DMS 273 treated with DMSO at 0.1 percent for 48 hours (cell line): ENCODE measurements at places on chromosomes 6 and 20.

GRCh38 chr6:148866657-148867268 lies 119.9 kb downstream of the UST start:
- DNase-seq, result no peak

DNA sequence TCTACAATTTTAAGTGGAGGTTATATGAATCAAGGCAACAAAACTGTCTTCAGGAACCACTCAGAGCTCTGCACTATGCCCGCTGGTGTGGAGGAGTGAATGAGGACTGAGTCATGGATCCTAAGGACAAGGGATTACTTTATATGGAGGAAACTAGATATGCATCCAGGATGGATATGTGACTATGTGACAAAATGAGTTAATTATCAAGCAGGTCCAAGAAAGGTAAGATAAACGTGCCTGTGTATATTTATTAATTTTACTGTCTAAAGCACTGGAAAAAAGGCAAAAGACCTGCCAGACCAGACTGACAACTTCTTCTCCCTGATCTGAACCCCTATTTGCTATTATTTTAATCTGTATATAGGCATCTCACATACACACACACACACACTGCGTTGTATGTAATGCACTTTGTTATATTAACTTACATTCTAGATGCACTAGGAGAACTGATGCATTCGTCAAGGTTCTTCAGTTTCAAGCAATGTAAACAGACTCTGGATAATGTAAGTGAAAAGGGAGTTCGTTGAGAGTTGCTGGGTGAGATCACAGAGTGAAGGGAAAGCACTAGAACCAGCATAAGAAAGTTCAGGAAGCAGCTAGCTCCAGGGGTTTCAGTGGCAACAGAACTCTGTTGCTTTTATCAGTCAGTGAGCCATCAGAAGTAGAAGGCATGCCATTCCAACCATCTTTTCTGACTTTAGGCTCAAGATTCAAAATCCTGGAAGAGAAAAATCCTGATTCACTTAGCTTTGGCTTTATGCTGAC lies 26.4 kb upstream of the ADGRG6 start:
- no peak for DNase-seq

GRCh38 chr6:19299129-19299528 lies 538.0 kb upstream of the ID4 start:
- DNase-seq, result no peak

GRCh38 chr6:2116496-2116895 lies 128.9 kb downstream of the GMDS start:
- no peak for DNase-seq

GRCh38 chr6:11525468-11526155 lies 11.9 kb upstream of the TMEM170B start:
- no peak for DNase-seq

GRCh38 chr6:159862103-159862502 lies 28.7 kb upstream of the MAS1 start:
- no peak for DNase-seq

DNA sequence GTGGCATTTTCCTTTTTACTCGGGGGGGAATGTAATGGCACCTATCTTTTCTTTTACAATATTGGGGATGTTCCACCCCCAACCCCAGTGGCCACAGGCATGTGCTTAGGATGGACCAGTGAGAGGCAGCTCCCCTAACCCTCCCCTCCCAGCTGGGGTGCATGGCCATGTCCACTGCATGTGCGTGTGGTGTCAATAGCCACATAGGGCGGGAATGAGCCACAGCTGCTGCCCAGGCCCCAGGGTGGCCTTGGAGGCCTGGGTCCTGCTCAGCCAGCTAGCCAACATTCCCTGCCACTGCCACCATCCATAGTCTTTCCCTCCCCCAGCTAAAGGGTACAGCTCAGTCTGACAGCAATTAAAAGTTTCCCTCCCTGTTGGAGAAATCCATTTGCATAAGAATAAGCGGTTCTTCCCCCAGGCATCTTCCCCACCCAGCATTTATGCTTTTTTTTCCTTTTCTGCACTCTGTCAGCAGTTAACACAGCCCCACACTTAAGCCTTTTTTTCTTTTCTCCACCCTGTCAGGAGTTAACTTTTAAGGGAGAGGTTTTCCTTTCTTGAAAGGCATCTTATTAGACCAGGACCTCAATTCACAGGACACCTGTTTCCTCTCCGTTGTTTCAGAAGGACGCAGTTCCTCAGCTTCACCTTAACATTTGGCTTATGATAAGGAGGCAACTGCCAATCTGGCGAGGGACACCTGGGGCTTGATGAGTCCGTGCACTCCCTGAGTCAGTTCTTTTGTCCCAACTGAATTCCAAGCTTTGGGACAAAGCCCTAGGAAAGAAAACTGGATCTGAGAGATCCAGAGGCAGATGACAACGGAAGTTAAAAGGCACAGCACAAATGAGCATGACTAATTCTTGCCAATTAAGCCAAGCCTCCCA lies 121.4 kb downstream of the TPBG start:
- no peak for DNase-seq

GRCh38 chr20:43460830-43461200 lies 3.1 kb downstream of the SRSF6 start:
- no peak for DNase-seq

DNA sequence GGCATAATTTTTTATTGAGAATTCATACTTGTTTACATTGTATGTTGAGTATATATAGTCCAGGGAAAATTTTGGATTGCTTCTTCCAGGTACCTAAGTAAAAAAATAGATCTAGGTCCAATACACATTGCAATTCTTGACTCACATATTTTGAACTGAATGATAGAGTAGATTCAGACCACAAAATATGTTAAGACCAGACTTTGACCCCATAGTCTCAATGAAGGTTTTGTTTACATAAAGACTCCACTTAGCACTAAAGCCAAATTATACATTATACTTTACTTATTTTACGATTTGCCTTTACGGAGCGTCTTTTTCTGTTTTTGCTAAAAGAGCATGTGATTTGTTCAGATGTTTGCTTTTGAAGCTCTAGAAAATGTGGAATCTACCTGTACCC lies 144.1 kb upstream of the PTCHD4 start:
- DNase-seq, result no peak

DNA sequence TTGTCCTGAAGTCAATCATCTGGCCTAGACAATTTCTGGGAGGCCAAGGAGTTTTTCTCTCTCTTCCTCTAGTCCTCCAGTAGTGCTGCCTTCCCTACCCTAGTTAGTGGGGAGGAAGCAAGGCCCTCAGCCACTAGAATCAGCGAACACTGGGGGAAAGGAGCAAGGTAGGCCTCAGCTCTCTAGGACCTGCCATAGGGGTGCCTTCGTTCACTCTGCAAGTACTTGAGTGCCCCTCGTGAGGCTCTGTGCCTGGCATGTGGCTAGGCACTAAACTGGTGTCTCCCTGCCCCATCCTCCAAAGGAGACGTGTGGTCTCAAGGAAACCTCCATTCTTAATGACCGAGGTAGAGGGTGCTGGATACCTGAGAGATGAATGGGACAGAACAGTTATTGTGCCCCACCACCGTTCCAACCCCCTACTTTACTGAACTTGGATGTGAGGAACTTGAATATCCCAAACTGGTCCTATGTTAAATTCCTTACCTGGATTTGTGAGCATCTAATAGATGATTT lies 1.1 kb downstream of the DEF6 start:
- DNase-seq, result no peak

DNA sequence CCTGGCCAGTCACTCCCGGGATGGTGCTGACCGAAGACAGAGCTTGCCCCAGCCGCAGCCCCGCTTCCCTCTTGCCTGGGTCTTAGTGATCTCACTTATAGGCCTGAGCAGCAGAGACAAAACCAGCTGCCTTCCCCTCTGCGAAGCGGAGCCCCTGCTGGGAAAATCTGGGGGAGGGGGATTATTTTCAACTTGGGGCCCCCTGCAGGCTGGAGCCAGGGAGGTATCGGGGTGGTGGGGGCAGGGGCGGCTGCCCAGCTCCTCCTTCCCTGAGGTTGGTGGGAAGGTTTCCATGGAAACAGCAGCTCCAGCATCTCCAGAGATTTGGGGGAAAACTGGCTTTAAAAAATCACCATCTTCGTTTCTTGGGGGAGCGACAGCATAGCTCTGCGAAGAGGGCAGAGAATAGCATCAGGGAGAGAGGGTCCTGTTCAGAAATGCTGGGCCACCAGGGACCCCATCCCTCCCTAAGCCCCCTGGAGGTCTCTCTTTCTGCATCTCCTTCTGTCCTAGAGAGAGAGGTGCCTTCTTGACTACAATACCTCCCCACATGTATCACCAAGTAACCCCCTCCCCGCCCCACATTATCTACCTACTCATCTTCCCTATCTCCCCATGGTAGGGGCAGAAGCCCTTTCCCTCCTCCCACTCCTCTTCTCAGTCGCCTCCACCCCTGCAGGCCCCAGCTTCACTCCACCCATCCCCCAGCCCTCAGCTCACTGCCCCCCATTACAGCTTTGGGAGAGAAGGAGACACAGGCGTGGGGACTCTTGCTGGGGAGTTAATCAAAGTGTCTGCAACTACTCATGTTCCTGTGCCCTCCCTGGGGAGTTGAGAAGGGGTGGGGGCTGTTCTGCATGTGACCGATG lies 88.4 kb upstream of the CCDC167 start:
- DNase-seq, result no peak

DNA sequence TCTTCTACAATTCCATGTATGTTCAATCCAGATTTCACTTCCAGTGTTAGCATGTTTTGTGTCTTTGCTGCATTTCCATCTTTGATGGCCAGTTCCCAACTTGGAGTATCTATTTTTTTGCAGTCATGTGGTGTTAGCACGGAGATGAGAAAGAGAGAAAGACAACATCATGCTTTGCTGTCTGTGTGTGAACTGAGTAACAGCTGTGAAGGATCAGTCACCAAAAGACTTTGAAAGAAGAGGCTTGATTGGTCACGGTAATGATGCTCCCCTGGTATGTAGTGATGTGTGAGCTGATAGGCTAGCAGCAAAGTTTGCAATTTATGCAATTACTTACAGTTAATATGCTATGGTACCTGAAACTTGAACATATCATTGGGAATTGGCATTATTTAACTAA lies 731.3 kb upstream of the NRSN1 start:
- no peak for DNase-seq

DNA sequence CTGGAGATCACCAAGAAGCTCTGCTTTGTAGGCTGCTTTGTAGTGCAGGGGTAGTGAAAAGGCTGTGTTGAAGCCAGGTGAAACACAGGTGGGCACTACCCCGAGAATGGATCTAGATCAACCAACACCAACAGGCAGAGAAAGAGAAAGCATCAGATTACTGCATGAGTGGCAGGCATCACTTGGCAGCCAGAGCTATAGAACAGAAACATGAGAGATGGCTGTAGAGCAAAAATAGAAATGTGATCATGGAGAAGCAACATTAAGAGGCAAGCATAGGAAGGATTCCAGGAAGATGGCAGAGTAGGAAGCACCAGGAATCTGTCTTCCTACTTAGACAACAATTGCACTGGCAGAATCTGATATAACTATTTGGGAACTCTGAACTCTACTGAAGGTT lies 311.1 kb upstream of the TCF21 start:
- no peak for DNase-seq

- no peak for DNase-seq
These were observed 30.5 kb downstream of the COL20A1 start for GRCh38 chr20:63323357-63323981.

DNA sequence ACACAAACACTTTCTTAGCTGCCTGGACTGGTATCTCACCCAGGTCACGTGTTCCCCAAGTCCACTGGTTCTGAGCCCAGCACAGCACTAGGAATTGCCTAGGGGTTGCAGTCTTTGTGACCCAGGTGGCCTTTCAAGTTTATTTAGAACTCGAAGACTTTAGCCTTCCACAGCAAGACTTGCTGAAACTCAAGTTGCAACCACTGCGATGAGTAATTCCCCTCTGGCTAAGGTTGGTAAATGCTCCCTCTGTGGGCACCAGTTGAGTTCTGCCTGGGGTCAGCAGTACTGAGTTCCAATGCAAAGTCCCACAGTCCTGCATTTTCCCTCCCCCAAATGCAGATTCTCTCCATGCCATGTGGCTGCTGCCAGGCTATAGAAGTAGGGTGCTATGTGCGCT lies 77.6 kb upstream of the MOCS1 start:
- no peak for DNase-seq

DNA sequence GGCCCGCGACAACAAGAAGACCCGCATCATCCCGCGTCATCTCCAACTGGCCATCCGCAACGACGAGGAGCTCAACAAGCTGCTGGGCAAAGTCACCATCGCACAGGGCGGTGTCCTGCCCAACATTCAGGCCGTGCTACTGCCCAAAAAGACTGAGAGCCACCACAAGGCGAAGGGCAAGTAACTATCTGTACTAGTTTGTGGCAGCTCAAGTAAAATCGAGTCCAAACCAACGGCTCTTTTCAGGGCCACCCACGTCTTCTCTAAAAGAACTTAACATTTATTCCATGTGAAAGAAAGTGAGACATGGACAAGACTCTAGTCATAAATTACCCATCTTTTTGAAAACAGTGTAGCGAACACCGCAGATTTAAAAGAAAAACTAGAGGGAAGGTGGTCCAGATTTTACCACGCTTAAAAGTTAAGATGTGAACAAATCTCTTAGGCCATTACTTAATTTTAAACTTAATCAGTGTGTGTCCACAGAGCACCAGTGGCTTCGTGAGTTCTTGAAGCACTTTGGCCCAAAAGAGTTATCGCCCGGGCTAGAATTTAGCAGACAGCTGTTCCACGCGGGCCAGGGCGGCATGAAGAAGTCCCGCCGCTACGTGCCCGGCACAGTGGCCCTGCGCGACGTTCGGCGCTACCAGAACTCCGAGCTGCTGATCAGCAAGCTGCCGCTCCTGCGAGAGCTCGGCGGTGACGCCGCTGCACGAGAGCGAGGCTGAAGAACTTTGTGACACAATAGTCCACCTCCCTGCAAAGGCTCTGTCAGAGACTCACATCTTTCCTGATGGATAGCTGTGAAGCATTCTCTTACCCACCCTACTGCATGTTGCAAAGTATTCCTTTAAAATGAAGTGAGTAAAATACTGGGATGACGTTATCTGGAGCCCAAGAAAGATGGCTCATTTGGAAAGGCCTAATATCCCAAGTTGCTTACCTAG lies 113.9 kb upstream of the PRSS16 start:
- DNase-seq, result peak; percentile 64

DNA sequence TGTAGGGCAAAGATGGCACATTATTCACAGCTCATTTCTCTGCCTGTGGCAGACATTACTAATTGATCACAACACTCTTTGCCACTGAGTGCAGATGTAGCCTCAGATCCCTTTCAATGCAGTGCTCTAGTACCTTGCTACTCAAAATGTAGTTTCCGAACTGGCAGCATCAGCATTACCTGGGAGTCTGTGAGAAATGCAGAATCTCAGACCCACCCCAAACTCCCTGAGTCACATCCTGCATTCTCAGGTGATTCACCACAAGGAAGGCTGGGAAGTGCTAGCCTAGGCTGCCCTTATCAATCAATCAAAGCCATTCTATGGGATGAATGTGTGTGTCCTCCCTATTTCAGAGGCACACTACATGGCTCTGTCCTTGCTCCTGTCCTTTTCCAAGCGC lies 58.5 kb downstream of the PCNA start:
- DNase-seq, result no peak

- DNase-seq, result no peak
These were observed 88.1 kb downstream of the SNAP25 start for GRCh38 chr20:10306440-10307358.

GRCh38 chr6:16406966-16407365 lies 168.6 kb downstream of the GMPR start:
- no peak for DNase-seq
